Lung microvascular endothelial cell (primary cell): ENCODE measurements at places on chromosomes 16 and 17.

DNA sequence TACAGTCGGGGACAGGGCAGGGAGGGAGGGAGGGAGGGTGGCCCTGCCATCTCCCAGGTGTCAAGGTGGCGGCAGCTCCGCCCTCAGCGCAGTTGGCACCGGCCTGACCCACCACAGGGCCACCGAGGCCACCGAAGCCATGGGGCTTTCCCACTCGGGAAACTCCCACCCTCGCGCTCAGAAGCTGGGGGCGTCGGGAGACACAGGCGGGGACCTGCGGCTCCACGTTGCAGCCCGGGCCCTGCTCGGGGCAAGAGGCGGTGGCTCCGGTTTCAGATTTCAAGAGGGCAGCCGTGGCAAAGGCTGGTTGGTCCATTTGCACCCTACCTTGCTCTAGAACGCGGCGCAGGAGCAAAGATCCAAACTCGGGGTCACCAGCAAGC, 544 bp downstream of the CYB561 start:
- DNase-seq: peak; percentile 34

- peak; percentile 21 for DNase-seq
These were observed 61.1 kb downstream of the CDYL2 start for GRCh38 chr16:80743273-80743672.

DNA sequence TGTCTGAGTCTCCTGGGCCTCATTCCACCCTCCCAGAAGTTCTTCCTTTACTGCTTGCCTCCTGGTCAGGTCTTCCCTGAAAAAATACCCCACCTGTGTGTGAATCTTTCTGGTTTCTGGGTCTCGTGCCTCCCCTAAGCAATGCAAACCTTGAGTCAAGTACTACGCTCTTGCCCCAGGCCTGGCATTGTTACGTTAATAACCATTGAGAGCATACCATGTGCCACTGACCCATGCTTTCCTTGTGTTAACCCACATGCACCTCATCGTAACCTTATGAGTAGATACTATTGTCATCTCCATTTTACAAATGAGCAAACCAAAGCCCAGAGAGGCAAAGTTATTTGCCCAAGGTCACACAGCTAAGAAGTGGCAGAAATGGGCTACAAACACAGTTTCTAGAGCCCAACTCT, 25.4 kb upstream of the TOB1 start:
- DNase-seq: no peak

GRCh38 chr16:53626811-53627210, 76.8 kb downstream of the RPGRIP1L start:
- DNase-seq: peak; percentile 71

DNA sequence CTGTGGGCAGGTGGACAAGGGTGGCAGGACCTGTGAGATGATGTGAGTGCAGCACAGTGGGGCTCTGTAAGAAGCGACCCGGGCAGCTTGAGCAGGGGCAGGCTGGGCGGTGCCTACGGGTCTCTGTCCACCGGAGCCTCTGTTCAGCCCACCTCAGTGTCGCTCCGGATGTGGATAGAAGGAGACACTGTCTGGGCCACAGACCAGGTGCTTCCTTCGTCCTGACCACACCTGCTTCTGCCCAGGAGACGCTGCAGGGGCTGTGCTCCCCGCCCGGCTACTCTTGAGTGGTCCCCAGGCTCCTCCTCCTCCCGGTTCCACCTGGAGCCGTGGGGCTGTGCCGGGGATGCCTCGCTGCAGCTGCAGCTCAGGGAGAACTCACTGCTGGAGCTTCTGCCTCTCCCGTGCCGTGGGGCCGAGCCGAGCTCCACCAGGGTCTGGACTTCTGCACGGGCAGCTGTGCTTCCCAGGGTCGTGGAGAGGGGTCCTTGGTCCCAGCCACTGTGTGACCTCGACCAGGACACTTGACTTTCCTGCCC, 21.5 kb downstream of the METRNL start:
- no peak for DNase-seq

DNA sequence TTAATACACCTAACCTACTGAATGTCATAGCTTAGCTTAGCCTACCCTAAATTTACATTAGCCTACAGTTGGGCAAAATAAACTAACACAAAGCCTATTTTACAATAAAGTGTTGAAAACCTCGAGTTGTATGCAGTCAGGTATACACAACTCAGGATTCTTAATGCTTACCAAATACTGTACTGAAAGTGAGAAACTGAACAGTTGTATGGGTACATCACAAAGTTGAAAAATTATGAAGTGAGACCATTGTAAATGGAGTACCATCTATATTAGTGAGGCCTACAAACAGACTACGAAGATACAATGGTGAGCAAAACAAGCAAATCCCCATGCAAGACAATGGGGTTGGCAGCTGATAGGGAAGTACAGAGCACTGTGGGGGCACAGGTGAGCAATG, 79.7 kb downstream of the VAT1L start:
- no peak for DNase-seq

GRCh38 chr17:15411384-15412198, 55.8 kb downstream of the CDRT4 start:
- DNase-seq: no peak

DNA sequence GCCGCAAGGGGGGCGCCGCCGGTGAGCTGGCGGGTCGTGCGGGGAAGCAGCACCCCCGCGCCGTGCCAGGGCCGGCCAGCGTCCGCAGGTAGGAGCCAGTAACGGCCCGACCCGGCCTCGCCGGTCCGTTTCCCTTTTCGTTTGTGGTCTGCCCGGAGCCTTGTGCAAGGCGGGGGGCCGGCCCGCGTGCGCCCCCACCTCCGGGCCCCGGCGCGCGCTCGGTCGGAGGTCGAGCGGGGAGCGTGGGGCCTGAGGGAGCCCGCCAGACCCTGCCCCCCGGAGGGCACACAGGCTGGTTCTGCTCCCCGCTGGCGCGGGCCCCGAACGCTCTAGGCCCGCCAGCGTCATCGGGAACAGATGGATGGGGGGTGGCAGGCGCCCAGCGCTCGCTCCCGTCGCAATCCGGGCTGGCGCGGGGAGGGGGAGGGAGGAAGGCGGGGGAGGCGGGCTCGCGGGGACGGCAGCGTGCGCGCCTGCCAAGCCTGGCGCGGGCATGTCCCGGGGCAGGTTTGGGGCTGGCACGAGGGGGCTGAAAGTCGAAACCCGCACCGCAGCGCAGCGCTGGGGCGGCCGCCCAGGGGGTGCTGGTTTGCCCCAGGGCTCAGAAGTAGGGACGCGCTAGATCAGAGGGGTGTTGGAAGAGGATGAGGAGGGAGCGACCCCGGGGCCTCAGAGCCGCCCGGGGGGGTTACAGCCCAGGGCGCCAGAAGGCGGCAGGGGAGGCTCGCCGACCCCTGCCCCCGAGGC, 1.5 kb upstream of the GSE1 start:
- peak; percentile 79 for DNase-seq

GRCh38 chr17:36148559-36149295, 27.7 kb downstream of the TBC1D3B start:
- DNase-seq: peak; percentile 78

DNA sequence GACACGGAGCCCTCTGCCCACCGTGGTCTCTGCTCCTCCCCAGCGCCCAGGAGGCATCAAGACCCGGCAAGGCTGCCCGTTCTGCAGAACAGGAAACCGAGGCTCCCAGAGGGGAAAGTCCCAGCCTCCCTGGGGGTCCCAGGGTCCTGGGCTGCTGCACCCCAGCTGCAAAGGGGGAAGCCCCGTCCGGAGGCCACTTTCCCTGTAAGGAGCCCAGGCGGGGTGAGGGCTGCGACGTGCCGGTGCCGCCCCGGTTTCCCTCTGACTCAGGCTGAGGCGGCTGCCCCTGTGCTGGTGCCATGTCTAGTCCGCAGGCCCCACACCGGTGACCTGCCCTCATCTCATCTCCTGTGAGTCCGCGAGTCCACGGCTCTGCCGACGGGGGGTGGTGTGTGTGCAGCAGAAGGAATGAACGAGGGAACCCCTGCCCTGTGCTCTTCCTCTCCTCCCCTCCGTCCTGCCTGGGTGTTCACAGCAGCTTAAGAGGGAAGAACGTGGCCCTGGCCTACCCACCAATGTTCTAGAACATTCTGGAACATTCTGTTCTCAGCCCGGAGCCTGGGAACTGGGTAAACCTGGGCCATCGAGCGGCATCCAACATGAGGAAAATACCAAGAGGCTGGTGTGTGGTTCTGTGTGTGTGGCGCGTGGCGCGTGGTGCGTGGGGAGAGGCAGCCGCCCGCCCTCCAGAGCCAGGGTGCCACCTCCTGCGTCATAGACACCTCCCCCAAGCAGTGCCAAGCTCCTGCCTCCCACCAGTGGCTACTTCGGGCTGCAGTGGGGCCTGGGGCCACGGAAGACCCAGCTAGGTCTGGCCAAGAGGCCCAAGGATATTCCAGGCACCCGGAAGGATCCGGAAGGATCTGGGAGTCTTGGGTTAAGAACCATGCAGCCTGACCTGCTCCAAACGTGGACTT, 7.0 kb upstream of the CBFA2T3 start:
- DNase-seq: no peak

- no peak for DNase-seq
These were observed 988 bp downstream of the CIAO3 start for GRCh38 chr16:739560-740458.

- DNase-seq: no peak
These were observed 50.5 kb downstream of the IKZF3 start for GRCh38 chr17:39813631-39814030.
